ENCODE measurements at places on chromosomes 3 and 15.

- DNase-seq, result no peak
Observed at GRCh38 chr15:85120351-85121113, 138.9 kb downstream of the PDE8A start.

GRCh38 chr3:23075496-23075895 is 127.6 kb upstream of the UBE2E2 start:
- DNase-seq, result peak; percentile 43

DNA sequence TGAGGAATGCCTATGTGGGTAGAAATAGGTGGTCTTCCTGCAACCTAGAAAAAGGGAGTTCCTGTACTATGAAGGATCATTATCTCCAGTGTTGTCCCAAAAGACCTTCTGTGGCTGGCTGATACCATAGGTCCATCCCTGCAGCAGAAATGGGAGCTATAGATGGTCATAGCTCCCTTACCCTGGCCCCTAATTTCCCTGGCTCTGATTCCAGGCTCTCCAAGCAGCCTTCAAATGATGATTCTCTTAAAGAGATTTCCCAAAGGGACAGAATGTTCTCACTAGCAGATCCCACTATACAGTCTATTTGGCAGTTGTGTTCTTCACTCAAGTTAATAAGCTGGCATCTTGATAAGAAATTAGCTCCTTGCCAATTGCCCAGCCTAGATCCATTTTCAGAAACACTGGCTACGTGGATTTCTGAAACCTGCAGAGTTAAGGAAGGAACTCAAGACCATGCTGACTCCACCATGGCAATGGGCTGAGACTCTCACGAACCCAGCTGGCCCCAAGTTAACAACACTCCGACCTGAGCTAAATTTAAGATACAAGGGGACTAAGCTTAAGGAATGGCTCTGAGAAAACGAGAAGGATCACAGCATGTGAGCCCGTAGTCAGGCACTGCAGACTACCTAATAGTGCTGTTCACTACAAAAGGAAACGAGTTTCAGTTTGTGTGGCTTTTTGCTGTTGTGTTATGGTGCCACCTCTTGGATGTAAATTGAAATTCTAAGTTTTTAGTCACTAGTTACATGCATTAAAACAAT is 11.4 kb downstream of the C15orf40 start:
- DNase-seq, result peak; percentile 67

DNA sequence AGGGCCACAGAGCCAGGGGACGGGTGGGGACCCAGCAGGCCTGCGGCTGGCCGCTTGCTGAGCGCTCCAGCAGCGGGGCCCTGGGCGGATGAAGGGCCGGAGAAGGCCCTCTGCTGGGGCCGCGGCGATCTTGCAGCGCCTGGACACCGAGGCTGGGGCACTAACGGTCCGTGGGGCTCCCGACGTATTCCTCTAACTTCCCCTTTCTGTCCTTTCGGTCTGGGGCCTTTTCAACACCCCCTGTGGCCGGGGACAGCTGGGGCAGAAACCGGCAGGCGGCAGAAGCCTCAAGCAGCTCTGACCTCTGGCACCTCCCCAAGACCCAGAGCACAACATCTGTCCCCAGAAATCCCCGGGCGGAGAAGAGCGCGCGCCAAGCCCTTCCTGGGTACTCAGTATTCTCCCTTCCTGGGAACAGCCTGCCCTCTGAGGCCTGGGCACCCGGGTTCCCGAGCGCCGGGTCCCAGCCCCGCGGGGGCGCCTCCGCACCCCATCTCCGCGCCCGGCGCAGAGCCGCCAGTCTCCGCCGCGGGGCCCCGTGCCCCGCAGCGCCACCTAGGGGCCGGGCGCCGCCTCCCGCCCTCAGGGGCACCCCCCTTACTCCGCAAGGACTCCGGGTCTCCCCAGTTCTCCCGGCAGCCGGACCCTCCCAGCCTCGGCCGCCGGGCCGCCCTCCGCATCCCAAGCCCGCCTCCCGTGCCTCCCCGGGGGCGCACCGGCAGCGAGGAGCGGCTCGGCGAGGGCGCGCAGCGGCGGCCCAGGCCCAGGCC is 582 bp upstream of the SLCO3A1 start:
- peak; percentile 97 for DNase-seq

- no peak for DNase-seq
Observed at GRCh38 chr3:4780545-4780957, 198.7 kb upstream of the BHLHE40 start.

DNA sequence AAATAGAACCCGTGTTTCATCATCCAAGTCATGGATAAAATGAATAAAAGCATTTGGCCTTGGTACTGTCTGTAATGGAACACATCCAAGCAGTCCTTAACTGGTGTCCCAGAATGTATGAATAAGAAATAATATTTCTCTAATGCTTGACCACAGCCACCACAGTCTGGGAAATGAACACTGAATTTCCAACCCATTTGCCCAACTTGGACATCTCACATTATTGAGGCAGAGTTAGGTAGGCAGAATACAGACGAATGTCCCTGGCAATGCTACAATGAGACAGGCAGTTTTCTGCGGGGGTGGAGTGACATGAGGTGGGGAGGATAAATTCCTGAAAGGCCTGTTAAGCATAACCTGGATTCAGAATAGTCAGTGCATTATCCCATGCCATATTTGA is 245.7 kb downstream of the ZIC1 start:
- no peak for DNase-seq

- DNase-seq, result no peak
Observed at GRCh38 chr3:17055374-17056276, 170.9 kb downstream of the PLCL2 start.

GRCh38 chr3:151426341-151426657 is 34.6 kb downstream of the IGSF10 start:
- no peak for DNase-seq

- no peak for DNase-seq
Observed at GRCh38 chr15:86515625-86516024, 436.0 kb downstream of the AGBL1 start.

DNA sequence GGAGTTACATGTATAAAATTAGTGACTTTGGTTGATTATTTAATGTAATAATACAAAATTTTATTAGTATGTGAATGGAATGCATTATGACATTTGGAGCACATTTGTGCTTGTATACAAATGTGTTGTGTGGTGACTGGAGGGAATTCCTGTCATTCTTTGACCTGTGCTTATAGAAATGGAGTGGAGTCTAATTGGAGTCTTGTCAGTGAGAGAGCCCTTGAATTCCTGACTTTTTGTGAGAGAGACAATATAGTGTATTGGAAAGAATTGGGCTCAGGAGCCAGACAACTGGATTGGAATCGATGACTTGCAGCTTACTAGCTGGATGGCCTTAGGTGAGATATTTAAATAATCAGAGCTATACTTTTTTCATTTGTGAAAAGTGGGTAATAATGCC is 9.4 kb downstream of the TCF12 start:
- no peak for DNase-seq

GRCh38 chr3:72665701-72666446 is 182.4 kb downstream of the SHQ1 start:
- DNase-seq, result peak; percentile 48

DNA sequence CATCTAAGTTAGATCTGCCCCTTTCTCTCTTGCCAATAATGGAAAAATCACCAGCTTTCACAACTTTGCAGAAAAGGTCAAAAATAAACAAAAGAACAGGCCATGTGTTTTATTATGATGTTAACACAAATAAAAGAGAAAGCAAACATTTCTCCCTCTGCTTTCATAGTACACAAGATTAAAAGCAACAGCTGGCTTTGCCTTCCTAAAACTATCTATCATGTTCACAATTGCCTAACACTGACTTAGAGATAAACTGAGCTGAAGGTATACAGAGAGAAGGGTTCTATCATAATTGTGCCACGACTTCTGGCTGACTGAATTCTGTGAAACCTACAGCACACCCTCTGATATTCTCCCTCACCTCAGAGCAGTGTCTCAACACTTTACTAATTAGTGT is 29.4 kb downstream of the AADAC start:
- no peak for DNase-seq

DNA sequence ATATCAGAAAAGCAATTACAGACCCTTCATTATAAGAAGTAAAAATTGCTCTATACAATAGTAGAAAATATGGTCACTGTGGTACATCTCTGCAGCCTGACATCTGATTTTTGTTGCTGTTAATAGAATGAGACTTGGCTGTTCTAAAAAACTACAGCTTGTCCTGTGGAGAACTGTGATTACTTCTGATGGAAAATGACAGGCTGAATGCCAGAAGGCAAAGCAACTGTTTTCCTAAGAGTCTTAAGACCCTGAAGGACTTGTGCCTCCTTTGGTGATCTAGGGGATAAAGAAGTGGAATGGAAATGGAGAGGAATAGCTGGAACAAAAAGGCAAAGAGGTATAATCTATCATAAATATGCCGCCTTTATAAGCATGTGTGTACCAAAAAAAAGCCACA is 314.8 kb downstream of the BCHE start:
- no peak for DNase-seq

GRCh38 chr3:63557912-63558311 is 94.6 kb upstream of the SNTN start:
- DNase-seq, result no peak

- DNase-seq, result peak; percentile 41
Observed at GRCh38 chr15:49620199-49620598, 419 bp downstream of the FAM227B start.

- no peak for DNase-seq
Observed at GRCh38 chr15:25803541-25803940, 59.6 kb downstream of the ATP10A start.

GRCh38 chr3:196057760-196058331 is 24.0 kb downstream of the TFRC start:
- DNase-seq, result no peak

DNA sequence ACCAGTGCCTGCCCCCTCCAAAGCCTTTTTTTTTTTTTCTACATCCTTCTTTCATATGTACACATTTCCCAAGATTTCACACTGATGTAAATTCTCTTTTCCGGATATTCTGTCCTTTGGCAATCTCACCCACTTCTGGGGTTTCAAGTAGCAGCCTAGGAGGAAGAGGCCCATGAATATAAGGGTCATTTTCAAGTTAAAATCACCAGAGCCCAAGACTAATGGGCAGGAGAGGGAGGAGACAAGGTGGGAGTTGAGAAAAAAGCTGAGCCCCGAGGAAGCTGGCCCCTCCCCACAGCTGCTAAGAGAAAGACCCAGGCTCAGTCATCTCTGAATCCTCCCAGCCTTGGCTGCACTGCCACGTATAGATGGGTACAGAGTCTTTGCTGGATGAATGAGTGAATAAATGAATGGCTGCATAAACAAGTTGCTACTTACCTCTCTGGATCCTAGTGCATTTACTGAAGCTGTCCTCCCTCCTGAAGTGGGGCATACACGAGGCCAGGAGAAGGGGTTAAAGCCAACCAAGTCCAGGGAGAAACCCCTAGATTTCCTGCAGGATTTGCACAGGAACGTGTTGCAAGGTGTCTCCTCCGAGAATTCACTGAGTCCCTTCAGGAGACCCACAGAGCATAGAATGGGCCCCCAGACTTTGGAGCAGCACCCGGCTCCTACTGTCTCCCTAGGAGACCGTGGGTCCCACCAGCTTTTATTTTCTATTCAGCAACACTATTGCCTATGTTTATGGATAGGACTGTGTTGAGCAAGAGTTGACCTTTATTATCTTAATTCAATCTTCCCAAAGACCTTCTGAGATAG is 100.8 kb upstream of the LIPC start:
- DNase-seq, result peak; percentile 72

DNA sequence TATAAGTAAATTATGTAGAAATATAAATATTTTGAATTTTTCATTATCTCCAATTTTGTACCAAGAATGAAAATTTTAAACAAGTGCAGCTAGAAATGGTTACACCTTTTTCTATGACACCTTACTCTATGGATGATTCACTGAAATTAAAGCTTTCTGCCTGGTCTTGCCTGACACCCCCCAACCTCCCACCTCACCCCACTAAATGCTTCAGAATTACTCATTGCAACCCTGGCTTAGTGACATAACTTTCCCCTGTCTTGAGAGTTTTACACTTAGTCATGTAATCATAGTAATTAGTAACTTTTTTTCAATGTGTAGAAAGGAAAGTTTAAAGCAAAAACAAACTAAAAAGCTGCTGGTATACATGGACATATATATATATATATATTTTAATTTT is 42.0 kb upstream of the MEIS2 start:
- DNase-seq, result no peak

DNA sequence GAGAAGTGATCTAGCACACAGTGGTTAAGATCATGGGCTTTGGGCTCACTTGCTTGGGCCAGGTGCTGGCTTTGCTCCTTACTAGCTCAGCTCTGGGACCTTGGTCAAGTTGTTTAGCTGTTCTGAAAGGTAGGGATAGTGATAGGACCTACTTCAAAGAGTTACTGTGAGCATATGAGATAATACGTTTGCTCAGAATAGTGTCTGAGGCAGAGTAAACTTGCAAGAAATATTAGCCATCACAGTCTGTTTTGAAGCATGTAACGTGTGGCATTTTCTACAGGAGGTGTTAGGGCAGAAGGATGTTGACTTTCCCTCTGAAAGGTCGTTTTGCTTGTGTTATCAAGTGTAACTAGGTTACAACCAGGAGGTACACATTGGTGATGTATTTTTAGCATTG is 34.5 kb upstream of the NFKBIZ start:
- no peak for DNase-seq

GRCh38 chr3:142029052-142029642 is 120.2 kb downstream of the TFDP2 start:
- DNase-seq, result no peak

DNA sequence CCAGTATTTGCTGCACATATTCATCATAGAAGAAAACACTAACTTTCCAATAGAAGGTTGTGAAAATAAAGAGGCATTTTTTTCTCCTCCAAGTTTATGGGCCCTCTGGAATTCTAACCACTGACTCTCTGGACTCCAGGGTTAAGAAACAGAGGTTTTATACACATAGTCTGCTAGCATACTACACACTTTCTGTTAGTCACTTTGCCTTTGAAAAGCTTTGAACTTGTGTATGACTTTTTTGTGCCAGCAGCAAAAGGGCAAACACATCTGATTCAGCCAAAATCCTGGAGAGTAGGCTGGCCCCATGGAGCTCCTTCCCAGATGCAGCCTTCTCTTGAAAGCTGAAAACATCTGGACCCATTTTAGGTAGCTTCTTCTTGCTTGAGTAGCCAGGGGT is 6.2 kb downstream of the ZIC4 start:
- DNase-seq, result no peak

DNA sequence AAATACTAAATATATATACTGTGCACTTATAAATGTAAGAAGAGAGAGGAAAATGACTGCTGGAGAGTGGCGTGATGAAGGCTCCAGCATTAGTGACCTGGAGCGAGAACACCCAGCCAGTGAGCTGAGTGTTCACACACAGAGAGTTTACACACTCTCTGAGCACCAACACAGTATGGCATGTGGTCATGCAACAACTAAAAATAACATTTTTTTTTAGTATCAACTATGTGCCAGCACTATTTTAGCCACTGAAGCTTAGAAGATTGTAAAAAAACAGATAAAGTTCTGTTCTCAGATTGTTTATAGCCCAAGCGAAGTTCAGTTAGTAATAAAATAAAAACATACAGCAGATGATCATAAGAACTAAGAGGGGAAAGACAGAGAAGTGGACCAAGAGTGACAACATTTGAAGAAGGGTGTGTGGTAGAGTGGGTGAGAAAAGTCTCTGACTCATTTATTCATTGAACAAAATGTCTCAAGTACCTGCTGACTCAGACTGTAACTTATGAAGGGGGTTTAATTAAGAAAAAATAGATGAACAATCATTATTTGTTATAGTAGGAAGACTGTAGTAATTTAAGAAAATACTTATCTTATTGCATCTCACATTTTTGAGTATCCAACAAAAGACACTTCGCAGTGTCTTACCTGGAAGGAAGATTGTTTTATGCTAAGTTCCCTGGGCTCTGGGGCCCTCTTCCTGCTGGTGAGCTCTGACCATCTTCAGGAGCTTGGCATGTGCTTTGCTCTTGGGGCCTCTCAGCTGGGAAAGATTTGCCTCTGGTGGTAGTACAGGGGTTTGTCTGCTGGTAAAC is 43.8 kb downstream of the GAP43 start:
- peak; percentile 16 for DNase-seq

Data from suppressor macrophage treated with lipopolysaccharide for 4 hours (primary cell).